ENCODE measurements at places on chromosomes 16 and 17.

DNA sequence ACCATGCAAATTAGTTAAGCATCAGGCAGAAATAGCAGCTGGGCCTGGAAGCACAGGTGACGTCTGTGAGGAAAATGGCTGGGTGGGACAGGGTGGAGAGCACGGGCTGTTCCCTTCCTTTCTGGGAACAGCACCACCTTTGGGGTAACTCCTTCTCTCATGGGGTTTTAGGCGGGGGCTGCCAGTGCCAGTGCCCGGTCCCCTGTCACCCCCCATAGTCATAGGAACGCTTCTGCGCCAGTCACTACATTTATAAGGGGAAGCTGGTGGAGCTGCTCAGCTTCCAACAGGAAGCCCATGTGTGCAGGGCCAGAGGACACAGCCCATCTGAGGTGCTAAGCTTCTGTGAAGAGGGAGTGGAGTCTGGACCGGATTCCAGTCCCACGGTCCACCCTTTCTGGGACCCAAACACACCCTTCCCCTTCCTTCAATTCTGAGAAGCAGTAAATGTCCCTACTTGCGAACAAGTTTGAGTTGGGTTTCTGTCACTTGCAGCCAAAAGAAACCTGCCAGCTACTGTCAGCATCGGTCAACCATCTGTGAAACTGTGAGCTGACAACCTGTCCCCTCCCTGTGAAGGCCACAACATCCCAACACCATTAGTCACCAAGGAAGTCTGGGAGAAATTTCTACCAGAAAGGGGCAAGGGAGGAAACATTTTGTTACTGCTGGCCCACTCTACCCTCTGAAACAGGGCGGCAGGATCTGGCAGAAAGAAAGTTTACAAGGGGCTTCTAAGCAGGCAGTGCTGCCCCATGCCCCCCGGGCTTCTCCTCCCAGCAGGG is 86.0 kb upstream of the AMZ2 start:
- DNase-seq: no peak
- no peaks in the 10 kb centered on the region for H3K4me1 ChIP-seq
- no peaks in the 10 kb centered on the region for H3K27me3 ChIP-seq
- no peak overlapping the region for H3K27ac ChIP-seq

DNA sequence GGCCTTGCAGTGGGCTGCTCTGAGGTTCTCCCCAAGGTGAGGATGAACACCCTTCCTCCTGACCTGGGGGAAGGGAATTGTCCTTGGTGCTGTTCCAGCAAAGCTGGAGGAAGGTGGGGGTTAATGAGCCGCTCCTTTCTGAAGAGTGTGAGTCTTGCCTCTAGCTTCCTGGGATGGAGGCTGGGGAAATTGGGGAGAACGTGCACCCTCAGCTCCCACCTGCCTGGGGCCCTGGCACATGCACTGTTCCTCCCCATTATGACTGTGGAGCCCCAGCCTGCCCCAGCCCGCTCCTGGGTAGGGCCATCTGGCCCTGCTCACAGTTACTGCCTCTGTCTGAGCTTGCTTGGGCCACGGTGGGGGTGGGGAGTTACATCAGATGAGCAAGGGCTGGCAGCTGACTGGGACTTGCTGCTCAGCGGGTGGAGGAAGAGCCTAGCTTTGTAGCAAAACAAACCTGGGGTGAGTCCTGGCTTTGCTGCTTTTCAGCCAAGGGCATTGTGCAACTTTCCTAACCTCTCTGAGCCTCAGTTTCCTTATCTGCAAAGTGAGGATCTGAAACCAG is 11.1 kb downstream of the TNS4 start:
- peaks cover 13% of the 10 kb centered on the region for H3K4me1 ChIP-seq
- no peaks in the 10 kb centered on the region for H3K27me3 ChIP-seq
- H3K4me3 ChIP-seq: no peak overlapping the region
- DNase-seq: peak; percentile 48

- H3K36me3 ChIP-seq: no peaks in the 10 kb centered on the region
- peaks cover 36% of the 10 kb centered on the region for H3K4me1 ChIP-seq
- no peak for DNase-seq
- H3K27me3 ChIP-seq: no peaks in the 10 kb centered on the region
Observed at GRCh38 chr17:74240618-74241205, 27.3 kb downstream of the TTYH2 start.

DNA sequence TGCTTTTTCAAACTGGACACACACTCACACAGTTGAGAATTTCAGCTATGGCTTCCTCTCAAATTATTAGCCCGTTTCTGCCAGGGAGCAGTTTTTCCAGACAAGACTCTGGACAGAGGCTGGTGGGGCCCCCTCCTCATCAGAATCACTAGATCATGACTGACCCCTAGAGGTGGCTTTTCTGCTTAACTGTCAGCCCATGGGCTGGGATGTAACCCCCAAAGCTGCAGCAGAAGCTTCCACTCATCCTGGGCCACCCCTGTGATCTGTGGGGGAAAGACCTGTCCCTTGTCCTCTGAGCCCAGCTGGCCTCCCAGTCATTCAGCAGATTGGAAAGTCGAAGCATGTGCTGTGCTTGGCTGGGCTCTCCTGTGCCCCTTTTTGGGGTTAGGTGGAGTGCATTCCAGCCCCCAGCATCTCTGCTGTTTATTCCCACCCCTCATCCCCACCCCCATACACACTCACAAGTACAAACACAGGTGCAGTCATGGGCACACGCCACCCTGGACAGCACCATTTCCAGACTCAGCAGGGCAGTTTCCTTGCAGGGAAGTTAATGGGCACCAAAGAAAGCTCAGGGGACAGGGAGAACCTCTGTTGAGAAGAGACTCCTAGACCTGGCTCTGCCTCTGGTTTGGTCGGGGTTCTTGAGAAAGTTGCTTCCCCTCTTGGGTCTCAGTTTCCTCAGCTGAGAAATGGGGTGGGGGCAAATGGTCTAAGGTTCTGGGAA is 77.6 kb upstream of the RBL2 start:
- no peak overlapping the region for H3K4me3 ChIP-seq
- H3K27ac ChIP-seq: no peak overlapping the region
- peak; percentile 42 for DNase-seq
- H3K27me3 ChIP-seq: no peaks in the 10 kb centered on the region
- H3K36me3 ChIP-seq: no peaks in the 10 kb centered on the region
